ENCODE measurements at places on chromosomes 12 and 14. TPM values are rescaled to one million over a fixed set of nuclear protein-coding genes. Genes with fewer than 3 reads are reported as not detected.

GRCh38 chr12:12890543-12891079 lies 751 bp upstream of the GPRC5A start:
- H3K4me1 ChIP-seq: no peaks in the 10 kb centered on the region
- peak overlapping the region; percentile 42 for H3K4me3 ChIP-seq
- H3K36me3 ChIP-seq: no peaks in the 10 kb centered on the region
- no peak for DNase-seq
- peak overlapping the region; percentile 63 for H3K27ac ChIP-seq

- no peaks in the 10 kb centered on the region for H3K27me3 ChIP-seq
- no peak overlapping the region for H3K27ac ChIP-seq
- no peaks in the 10 kb centered on the region for H3K4me1 ChIP-seq
- no peak for DNase-seq
- H3K36me3 ChIP-seq: no peaks in the 10 kb centered on the region
Observed at GRCh38 chr14:44700694-44701093, 193.6 kb upstream of the FSCB start.

Gene RNU4-1
- total RNA-seq: 2,225 TPM

Gene NOXRED1
- total RNA-seq: 1.0 TPM

DNA sequence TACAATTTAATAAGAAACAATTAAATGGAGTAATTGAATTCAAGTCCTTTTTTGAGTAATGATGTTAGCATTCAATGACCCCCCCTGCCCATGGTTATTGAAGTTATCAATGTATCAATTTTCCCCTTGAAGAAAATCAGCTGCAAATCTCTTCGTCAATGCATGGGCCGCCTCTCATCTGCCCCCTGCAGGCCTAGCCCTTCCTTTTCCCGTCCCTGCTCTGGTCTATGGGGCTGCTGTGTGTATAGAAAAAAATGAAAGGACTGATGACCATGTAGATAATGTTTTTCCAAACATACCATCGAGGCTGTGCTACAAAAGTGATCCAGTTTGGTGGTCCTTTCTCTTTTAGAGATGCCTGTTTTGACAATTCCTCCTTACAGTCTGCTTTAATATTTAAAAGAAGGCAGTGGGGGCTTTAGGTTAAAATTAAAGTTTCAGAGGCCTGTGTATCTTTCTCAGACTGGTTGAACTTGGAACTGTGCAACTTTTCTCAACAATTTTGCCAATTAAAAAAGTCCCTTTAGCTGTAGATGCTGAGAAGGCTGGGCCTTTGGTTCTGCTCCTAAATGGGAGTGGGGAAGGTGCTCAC lies 98.4 kb downstream of the APAF1 start:
- no peak for DNase-seq
- H3K36me3 ChIP-seq: no peaks in the 10 kb centered on the region
- no peaks in the 10 kb centered on the region for H3K27me3 ChIP-seq
- no peak overlapping the region for H3K27ac ChIP-seq
- H3K4me3 ChIP-seq: no peak overlapping the region
- no peaks in the 10 kb centered on the region for H3K4me1 ChIP-seq

DNA sequence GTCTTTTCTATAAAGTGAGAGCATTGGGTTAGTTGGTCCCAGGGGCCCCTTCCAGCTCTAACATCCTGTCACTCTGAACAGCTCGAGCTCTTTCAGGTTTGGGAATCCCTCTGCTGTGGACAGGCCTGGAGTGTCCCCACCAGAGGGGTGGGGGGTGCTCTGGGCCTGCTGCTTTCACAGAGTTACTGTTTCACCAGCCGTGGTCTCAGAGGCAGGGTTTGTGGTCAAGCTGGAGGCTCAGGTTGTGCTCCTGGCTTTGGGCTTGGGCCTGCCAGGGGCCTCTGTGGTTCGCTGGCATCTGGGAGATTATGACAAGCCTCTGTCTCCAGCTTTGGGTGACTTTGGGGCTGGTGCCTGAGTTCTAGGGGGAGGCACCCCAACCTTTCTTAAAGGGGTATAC lies 59.6 kb downstream of the FBXL14 start:
- H3K4me3 ChIP-seq: no peak overlapping the region
- H3K4me1 ChIP-seq: no peaks in the 10 kb centered on the region
- no peak for DNase-seq
- H3K27me3 ChIP-seq: no peaks in the 10 kb centered on the region
- no peaks in the 10 kb centered on the region for H3K36me3 ChIP-seq

- no peaks in the 10 kb centered on the region for H3K27me3 ChIP-seq
- no peak overlapping the region for H3K27ac ChIP-seq
- peaks cover 6% of the 10 kb centered on the region for H3K36me3 ChIP-seq
- peak; percentile 85 for DNase-seq
- no peaks in the 10 kb centered on the region for H3K4me1 ChIP-seq
Observed at GRCh38 chr12:6563448-6564050, 4.5 kb downstream of the NOP2 start.

Gene RTL1
- total RNA-seq: not detected

Gene NACA
- total RNA-seq: 674 TPM

Gene ESRRB
- 0.33 TPM for total RNA-seq

Gene ADAM20
- 2.5 TPM for total RNA-seq

- DNase-seq: no peak
- no peak overlapping the region for H3K4me3 ChIP-seq
- no peaks in the 10 kb centered on the region for H3K27me3 ChIP-seq
- H3K36me3 ChIP-seq: no peaks in the 10 kb centered on the region
- no peaks in the 10 kb centered on the region for H3K4me1 ChIP-seq
Observed at GRCh38 chr14:98949051-98949450, 322.9 kb downstream of the BCL11B start.

GRCh38 chr14:77580964-77581505 lies 35.4 kb downstream of the SPTLC2 start:
- H3K27me3 ChIP-seq: no peaks in the 10 kb centered on the region
- H3K27ac ChIP-seq: no peak overlapping the region
- DNase-seq: no peak
- H3K4me3 ChIP-seq: no peak overlapping the region
- H3K4me1 ChIP-seq: no peaks in the 10 kb centered on the region

GRCh38 chr12:28086521-28087155 lies 103.6 kb upstream of the CCDC91 start:
- H3K27ac ChIP-seq: no peak overlapping the region
- DNase-seq: no peak

Gene ADSS1
- 44.8 TPM for total RNA-seq

DNA sequence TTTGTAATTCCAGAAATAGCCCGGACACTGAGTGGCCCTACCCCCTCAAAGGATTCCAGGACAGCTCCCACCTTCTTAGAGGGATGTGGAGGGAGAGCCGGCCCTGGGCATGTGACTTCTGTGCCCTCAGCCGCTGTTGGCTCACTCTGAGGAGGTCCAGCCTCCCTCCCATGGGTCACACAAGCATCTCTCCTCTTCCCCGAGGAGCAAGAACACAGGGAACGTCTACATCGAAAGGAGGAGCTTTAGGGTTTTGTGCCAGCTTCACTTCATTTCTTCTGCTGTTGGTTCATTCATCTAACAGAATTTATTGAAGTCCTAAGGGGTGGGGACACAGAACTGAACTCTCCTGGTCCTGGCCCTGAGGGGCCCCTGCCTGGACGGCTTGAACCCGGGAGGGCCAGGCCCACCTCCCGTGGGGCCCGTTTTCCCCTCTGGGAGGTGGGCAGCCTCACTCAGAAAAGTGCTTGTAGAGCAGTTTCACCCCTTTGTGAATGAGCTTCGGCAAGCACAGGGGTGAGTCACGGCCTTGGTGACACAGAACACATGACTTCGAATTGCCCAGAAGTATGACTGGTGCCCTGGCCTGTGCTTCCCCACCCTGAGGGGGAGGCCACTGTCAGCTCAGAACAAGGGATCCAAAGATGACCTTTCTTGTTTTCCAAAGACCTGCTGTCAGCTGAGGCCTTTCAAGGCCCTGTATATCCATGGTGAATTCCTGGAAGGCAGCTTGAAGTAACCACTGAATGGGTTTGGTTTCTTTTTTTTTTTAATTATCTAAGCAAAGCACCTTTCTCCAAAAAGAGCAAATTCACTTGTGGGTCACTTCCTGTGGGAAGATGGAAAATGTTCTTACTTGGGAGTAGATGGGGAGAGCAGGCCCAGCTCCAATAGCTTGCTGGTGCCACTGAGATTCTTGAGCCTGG lies 39.2 kb downstream of the NFKBIA start:
- H3K4me1 ChIP-seq: no peaks in the 10 kb centered on the region
- H3K36me3 ChIP-seq: no peaks in the 10 kb centered on the region
- H3K4me3 ChIP-seq: no peak overlapping the region
- peak; percentile 92 for DNase-seq
- no peaks in the 10 kb centered on the region for H3K27me3 ChIP-seq

DNA sequence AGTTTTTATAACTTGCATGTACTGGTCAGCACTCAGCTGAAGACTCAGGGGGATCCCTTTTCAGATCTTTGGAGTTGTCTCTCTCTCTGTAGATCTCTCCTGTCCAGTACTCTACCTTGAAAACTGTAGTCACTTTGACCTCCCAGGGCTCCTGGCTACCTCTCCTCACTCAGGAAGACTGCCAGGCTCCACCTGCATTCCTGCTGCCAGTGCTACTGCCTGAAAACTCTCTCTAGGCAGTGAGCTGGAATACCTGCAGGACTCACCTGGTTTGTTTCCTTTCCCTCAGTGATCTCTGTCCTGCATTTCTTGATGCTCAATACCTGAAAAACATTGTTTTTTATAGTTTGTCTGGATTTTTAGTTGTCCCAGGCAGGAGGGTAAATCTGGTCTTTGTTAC lies 87.4 kb downstream of the PRIMA1 start:
- H3K36me3 ChIP-seq: no peaks in the 10 kb centered on the region
- H3K4me1 ChIP-seq: no peaks in the 10 kb centered on the region
- no peak overlapping the region for H3K27ac ChIP-seq

GRCh38 chr12:41433460-41433859 lies 245.3 kb downstream of the PDZRN4 start:
- no peaks in the 10 kb centered on the region for H3K36me3 ChIP-seq
- no peaks in the 10 kb centered on the region for H3K27me3 ChIP-seq
- H3K4me1 ChIP-seq: no peaks in the 10 kb centered on the region
- H3K27ac ChIP-seq: no peak overlapping the region

- no peak for DNase-seq
- H3K27me3 ChIP-seq: no peaks in the 10 kb centered on the region
- H3K36me3 ChIP-seq: no peaks in the 10 kb centered on the region
- no peaks in the 10 kb centered on the region for H3K4me1 ChIP-seq
- no peak overlapping the region for H3K4me3 ChIP-seq
Observed at GRCh38 chr14:61562321-61563161, 132.8 kb upstream of the HIF1A start.

- DNase-seq: no peak
- no peak overlapping the region for H3K4me3 ChIP-seq
- H3K4me1 ChIP-seq: no peaks in the 10 kb centered on the region
- H3K27ac ChIP-seq: no peak overlapping the region
Observed at GRCh38 chr12:43278541-43278832, 273.5 kb downstream of the ADAMTS20 start.

Gene BAZ1A
- total RNA-seq: 26.6 TPM

Gene SERPINA4
- total RNA-seq: not detected

Gene TSPAN19
- total RNA-seq: not detected

Gene DLK1
- not detected for total RNA-seq

DNA sequence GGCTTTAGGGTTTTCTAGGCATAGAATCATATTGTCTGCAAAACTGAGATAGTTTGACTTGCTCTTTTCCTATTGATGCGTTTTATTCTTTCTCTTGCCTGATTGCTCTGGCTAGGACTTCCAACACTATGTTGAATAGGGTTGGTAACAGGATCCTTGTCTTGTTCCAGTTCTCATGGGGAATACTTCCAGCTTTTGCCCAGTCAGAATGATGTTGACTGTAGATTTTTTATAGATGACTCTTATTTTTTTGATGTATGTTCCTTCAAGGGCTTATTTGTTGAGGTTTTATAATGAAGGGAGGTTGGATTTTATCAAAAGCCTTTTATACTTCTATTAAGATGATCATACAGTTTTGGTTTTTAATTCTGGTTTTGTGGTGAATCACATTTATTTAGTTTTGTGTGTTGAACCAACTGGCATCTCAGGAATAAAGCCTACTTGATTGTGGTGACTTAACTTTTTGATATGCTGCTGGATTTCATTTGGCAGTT lies 478.2 kb downstream of the TMEM117 start:
- H3K4me1 ChIP-seq: peaks cover 2% of the 10 kb centered on the region
- H3K27me3 ChIP-seq: no peaks in the 10 kb centered on the region
- H3K27ac ChIP-seq: no peak overlapping the region
- no peak overlapping the region for H3K4me3 ChIP-seq
- H3K36me3 ChIP-seq: no peaks in the 10 kb centered on the region
- DNase-seq: no peak

DNA sequence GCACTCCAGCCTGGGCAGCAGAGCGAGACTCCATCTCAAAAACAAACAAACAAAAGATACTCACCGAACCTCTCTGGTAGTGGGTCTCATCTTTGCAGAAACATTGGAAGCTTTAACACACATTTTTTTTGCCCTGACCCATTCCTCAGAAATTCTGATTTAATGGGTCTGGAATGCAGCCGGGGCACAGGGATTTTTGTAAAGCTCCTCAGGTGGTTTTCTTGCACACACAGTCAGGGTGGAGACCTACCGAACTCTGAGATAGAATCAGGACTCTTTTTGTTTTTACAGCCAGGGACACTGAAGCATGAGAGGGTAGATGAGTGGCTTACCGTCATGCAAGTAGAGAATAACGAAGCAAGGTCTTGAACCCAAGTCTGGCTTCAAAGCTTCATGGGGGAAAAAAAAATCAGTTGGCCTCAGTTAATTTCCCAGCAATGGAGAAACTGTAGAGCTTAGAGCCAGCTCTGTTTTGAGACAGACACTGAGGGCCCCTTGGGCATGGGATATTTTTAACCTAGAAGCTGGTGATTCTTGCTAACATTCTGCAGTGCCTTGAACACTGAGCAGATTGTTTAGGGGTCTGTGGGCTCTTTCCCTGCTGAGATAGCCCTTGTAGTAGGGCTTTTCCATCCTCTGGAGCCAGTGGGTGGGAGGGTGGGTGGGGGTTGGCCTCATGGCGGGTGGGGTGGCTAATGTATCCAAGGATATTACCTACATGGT lies 4.8 kb downstream of the RNU4-2 start:
- no peak for DNase-seq
- H3K27me3 ChIP-seq: no peaks in the 10 kb centered on the region
- no peaks in the 10 kb centered on the region for H3K4me1 ChIP-seq
- H3K4me3 ChIP-seq: no peak overlapping the region
- H3K36me3 ChIP-seq: no peaks in the 10 kb centered on the region

GRCh38 chr12:88435334-88436076 lies 144.8 kb downstream of the KITLG start:
- no peak overlapping the region for H3K4me3 ChIP-seq
- no peaks in the 10 kb centered on the region for H3K4me1 ChIP-seq
- H3K27ac ChIP-seq: no peak overlapping the region
- H3K27me3 ChIP-seq: no peaks in the 10 kb centered on the region

Gene FAM222A
- total RNA-seq: 0.52 TPM

DNA sequence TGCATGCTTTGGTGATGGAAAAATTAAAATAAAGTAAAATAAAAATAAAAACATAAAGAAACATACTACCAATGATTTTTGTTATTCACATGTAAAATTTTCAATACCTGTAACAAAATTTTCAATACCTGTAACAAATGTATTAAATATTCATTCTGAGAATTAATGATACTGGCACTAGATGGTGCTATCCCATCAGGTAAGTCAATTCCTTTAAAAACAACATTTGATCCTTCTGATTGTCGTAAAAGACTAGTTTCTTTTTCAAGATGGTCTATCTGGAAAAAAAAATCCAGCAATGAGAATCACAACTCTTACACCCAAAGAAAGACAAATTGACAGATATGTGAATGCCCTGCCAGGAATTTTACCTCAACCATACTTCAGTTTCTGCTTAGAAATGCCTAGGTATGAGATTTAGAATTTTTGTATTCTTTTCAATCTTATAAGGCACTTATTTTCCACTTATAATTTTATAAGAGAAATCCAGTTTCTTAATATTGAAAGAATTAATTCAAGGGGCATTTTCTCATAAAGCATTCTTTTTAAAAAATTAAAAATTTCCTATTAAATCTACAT lies 30.7 kb downstream of the CEP290 start:
- DNase-seq: no peak
- H3K4me3 ChIP-seq: no peak overlapping the region
- no peaks in the 10 kb centered on the region for H3K27me3 ChIP-seq
- no peaks in the 10 kb centered on the region for H3K36me3 ChIP-seq
- H3K27ac ChIP-seq: no peak overlapping the region
- H3K4me1 ChIP-seq: no peaks in the 10 kb centered on the region

Gene PIK3C2G
- total RNA-seq: 0.15 TPM
